NCI-H1417 treated with DMSO at 0.1 percent for 48 hours (cell line): ENCODE measurements at places on chromosomes 11 and 22.

GRCh38 chr11:119691020-119691666 is 37.9 kb downstream of the NECTIN1 start:
- DNase-seq = no peak

DNA sequence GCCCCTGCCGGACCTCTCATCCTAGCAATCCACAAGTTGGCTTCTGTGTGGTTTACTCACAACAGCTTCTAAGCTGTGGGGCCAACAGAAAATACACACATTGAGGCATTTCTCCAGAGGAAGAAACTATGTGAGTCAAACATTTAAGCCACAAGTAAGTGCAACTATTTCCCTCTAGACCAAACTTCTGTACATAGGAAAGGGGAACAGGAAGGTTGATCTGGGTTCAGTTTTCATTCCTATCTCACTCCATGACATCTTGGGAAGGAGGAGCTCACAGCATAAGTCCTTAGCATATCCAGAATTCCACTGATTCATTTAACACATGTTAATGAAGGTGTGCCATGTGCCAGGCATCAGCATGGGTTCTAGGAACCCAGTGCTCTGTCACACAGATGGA is 72.8 kb upstream of the PICALM start:
- no peak for DNase-seq

DNA sequence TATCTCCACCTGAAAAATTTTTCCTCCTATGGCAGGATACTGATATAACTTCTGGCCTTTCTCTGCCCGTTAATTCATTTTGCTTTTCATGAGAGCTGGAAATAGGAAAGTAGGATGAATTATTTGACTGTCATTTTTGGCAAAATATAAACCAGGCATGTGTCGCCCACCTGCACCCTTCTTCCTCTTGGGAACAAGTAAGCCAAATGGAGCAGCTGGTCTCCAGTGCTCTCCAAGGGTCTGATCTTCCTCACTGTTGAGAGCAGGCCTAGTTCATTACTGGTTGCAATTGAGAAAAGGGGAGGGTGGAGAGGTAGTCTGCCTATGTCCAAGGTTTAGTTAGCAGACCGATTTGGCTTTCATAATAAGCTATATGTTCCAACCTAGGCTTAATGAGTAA is 582.2 kb downstream of the DLG2 start:
- no peak for DNase-seq

DNA sequence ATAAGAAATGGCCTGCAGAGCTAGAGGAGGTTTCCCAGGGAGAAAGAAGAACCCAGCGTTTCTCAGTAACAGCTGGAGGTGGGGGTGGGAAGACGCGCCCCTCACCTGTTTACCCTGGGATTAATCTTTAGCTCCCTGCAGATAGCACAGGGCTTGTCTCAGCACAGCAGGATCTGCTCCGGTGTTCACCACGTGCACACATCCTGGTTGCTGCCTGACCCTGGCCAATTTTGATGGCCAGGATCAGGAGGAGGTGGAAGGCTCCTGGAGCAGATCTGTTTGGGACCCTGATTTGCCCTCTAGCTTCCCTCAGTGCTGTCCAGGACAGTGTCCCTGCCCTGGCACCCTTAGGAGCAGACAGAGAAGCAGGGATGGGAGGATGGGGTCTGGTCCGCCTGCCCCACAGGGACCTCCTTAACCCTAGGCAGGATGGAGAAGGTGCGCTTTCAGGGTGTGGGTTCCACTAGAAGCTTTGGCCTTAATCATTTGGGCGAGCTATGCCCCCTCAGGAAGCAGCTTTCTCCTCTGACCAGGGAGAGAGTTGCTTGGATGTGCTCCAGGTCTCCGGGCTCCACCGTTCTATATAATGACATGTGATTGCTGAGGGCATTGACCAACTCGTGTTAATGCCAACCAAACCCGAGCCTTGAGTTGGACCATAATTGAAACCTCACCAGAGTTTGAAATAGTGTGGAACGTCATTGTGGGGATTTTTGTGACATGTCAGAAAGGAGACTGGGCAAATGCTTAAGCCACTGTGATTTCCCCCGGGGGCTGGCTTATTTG is 19.3 kb downstream of the UPB1 start:
- DNase-seq = no peak

GRCh38 chr11:113956986-113957385 is 17.9 kb upstream of the HTR3A start:
- no peak for DNase-seq

- no peak for DNase-seq
Measured at GRCh38 chr11:10730151-10730550, 20.9 kb upstream of the CTR9 start.

DNA sequence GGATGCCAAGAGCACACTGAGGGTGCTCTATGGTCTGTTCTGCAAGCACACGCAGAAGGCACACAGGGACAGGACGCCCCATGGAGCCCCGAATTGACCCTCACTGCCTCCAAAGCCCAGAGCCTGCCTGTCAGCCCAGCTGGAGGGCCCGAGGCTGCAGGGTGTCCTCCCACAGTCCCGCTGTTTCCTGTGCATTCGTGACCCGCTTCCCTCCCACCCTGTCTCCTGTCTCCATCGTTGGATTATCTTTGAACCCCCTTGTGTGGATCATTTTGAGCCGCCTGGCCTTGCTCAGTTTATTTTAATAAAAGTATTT is 25.6 kb downstream of the PARVG start:
- DNase-seq = no peak

DNA sequence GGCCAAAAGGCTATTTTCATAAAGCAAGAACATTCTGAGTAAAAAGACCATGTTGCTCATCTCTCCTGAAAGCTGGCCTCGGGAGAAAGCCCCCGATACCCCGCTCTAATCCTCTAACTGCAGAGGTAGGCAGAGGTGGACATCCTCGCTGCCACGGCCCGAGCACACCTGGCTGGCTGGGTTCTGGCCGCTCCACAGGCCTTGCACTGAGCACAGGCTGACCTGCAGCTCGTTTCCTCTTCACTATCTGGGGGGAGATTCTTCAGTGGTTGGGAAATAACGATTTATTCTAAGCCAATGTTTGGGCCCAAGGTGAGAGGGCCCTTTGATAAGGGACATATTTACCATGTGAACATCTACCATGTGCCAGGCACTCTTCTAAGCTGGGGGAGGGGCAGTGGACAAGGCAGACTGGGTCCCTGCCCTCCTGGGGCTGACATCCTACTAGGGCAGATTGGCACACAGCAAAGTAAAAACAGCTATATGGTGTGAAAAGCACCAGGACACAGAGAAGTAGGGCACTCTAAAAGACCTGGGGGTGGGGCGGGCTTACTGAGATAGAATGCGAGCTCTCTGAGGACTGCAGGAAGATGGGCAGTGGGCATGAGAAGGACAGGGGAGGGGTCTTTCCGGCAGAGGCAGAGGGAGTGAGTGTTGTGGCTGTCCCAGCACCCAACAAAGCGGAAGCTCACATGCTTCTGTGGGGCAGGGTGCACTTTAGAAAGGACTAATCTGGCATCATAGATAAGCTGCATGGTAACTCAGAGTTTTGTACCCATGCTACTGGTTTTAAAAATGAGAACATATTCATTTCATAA is 65.5 kb upstream of the ARFGAP3 start:
- no peak for DNase-seq

- no peak for DNase-seq
Measured at GRCh38 chr22:22818861-22819855, 68.5 kb upstream of the IGLL5 start.

- no peak for DNase-seq
Measured at GRCh38 chr11:83147895-83148294, 9.0 kb upstream of the PCF11 start.

DNA sequence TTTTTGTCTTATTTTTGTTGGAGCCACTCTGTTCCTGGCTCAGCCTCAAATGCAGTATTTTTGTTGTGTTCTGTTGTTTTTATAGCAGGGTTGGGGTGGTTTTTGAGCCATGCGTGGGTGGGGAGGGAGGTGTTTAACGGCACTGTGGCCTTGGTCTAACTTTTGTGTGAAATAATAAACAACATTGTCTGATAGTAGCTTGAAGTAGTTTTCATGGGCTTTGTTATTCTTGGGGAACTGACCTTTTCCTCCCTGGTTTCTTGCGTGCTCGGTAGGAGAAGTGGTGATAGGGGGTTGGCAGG is 6.0 kb upstream of the MCM5 start:
- DNase-seq = no peak

DNA sequence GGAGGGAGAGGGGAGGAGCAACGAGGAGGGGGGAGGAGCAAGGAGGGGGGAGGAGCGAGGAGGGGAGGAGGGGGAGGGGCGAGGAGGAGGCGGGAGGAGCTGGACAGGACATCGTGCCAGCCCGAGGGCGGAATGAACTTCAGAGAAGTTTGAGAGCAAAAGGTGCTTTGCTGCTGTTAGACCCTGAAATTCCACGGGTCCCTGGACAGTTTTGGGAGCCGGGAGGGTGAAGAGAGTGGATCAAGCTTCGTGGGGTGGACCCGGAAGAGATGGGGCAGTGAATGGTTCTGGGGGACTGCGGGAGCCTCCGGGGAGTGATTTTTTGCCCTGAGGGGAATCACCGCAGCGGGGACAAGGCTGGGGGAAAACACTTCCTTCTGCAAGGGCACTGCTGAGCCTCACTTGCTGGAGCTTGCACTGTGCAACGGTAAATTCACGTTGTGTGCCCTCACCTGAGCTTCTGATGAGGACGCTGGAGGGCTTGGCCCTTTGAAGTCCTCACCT is 10.7 kb upstream of the NLRP6 start:
- DNase-seq = no peak

GRCh38 chr22:47388331-47388730 is 625.9 kb downstream of the TBC1D22A start:
- DNase-seq = no peak

DNA sequence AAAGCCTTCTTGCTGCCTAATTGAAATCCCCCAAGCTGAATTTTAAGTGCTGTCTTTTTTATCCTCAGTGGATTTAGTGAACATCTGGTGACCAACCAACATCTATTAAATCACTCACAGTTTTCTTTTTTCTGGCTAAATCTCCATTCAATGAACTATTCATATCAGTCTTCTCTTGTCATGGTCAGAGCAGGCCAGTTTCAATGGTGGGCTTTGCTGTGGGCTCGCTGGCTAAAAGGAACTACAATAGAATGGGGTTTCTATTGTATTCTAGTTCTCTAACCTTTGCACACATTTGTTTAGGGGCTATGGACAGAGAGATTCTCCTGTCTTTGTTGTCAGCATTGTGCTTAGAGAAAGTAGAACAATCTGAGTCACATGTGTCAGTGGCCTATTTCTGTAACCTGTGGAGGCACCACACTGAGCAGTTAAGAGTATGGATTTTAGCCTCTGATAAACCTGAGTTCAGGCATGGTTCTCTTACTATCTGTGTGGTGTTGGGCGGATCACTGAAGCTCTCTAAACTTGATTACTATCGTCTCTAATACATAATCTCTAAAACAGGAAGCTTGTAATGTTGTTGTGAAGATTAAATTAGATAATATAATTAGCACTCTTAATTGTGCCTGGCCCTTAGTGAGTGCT is 94.2 kb upstream of the CADM1 start:
- no peak for DNase-seq

DNA sequence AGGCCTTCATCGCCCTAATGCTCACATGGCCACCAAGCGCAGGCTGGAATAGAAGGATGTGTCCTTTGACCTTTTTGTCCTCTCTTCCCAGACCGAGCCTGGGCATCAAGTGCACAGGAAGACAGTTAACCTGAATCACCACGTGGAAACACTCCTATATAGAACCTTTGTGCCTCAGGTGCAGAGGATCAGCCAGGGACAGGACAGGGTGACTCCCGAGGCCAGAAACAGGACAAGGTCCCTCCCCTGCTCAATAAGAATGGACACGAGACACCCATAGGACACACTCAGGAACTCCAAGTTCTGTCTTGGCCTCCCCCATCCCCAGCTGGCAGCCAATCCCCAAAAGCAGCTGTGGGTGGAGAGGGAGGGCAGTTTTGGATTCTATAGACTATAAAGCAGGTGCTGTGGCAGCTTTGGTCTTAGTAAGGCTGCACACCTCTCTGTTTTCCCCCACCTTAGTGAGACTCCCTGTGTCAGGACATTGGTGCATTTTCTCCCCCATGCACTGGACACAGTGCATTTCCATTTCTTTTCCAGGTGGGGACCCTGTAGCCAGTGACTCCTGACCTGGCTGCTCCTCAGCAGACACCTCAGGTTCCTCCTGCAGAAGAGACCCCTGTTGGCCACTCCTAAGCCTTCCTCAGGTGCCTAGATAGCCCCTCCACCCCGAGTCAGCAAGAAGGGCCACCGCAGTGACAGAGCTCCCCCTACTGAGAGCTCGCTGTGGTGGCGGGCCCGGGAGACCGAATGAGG is 43.6 kb upstream of the POU2AF1 start:
- DNase-seq = no peak

- no peak for DNase-seq
Measured at GRCh38 chr11:74566146-74566960, 26.0 kb upstream of the POLD3 start.

GRCh38 chr11:13674799-13675509 is 6.5 kb downstream of the FAR1 start:
- DNase-seq = no peak

- DNase-seq = no peak
Measured at GRCh38 chr11:105158436-105158835, 18.9 kb upstream of the CARD18 start.

- no peak for DNase-seq
Measured at GRCh38 chr11:60895687-60896086, 10.7 kb downstream of the PRPF19 start.

DNA sequence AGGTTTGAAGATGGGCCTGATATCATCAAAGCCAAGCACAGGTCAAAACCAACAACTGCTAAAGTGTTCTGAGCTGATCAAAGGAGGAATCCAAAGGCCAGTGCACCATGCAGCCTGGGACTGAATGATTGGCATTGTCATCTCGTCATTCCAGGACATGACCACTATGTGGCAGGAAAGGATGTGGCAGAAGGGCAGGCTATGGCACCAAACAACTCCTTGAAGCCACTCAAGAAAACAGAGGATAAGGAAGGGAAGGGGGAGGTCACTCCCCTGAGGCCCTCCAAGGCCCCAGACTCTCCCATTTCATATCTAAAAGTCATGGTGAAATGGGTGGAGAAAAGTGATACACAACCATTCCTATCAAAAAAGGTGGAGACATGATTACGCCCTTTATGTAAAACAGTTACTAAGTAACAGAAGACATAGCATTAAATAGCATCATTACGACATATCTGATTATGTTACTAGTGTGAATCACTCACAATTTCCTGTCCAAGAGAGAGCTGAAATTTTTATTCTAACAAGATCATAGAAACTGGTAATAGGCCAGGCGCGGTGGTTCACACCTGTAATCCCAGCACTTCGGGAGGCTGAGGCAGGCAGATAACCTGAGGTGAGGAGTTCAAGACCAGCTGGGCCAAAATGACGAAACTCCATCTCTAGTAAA is 49.3 kb downstream of the AHNAK start:
- no peak for DNase-seq
